ENCODE measurements at places on chromosomes 16 and 17.

DNA sequence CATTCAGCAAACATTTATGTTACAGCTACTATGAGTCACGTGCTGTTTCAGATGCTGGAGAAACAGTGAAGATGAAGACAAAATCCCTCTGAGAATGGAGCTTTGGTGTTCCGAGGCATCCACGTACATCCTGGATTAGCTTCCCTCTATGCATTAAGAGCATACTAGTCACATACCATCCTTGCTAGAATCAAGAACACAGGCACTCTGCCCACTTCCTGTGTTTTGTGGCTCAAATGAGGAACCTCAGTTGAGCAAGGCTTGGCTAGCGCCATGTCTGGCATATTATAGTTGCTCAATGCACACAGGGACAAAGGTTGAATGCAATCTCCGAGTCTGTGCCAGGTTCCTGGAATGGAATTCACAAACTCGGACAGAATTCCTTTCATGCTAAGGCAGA is 297.5 kb downstream of the XYLT1 start:
- no peak for DNase-seq

GRCh38 chr17:67637901-67638641 is 79.7 kb upstream of the NOL11 start:
- DNase-seq = no peak

DNA sequence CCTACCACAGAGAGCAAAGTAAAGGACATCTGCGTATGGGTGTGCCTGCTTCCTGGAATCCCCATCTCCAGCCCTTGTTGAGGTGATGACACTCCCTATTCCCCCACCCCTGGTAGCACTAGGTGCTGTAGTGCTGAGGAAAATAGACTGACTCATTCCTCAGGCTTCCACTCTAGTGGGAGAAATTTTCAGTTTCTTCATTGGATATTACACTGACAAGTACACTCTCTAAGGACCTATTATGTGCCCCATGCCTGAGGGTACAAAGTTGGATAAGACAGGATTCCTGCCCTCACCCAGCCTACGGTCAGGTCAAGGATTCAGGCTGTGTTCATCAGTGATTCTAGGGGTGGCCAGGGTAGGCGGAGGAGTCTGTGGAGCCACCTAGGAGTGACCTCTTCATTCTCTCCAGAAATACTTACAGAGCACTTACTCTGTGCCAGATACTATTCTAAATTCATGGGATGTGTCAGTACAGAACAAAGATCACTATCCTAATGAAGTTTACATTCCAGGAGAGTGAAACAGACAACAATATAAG is 4.5 kb upstream of the ZC3H7A start:
- DNase-seq = no peak

GRCh38 chr16:67860589-67861398 is 12.1 kb upstream of the EDC4 start:
- no peak for DNase-seq

DNA sequence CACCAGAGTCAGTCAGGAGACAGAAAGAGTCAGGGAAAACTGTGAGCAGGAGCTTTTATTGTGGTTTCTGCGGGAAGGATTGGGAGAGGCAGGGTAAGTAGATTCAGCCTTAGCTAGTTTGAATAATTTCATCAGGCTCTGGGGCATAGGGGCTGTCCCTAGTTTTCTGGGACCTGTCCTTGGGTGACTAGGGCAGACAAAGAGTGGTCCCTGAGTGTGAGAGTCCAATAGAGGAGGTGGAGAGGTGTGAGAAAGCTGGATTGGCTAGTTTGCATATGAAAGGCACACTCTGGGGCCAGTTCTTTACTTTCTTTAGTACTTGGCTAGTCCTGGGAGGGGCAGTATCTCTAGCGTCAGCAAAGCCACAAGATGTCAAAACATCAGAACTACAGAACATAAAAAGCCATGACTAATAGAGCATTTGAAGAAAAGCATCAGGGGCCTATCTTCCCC is 255.6 kb downstream of the HS3ST3A1 start:
- DNase-seq = no peak

- no peak for DNase-seq
These were observed 459.3 kb downstream of the HS3ST3B1 start for GRCh38 chr17:14760212-14760611.

GRCh38 chr16:73202161-73202729 is 154.3 kb upstream of the ZFHX3 start:
- DNase-seq = no peak

- DNase-seq = no peak
These were observed 36.7 kb downstream of the TK2 start for GRCh38 chr16:66513111-66513723.

DNA sequence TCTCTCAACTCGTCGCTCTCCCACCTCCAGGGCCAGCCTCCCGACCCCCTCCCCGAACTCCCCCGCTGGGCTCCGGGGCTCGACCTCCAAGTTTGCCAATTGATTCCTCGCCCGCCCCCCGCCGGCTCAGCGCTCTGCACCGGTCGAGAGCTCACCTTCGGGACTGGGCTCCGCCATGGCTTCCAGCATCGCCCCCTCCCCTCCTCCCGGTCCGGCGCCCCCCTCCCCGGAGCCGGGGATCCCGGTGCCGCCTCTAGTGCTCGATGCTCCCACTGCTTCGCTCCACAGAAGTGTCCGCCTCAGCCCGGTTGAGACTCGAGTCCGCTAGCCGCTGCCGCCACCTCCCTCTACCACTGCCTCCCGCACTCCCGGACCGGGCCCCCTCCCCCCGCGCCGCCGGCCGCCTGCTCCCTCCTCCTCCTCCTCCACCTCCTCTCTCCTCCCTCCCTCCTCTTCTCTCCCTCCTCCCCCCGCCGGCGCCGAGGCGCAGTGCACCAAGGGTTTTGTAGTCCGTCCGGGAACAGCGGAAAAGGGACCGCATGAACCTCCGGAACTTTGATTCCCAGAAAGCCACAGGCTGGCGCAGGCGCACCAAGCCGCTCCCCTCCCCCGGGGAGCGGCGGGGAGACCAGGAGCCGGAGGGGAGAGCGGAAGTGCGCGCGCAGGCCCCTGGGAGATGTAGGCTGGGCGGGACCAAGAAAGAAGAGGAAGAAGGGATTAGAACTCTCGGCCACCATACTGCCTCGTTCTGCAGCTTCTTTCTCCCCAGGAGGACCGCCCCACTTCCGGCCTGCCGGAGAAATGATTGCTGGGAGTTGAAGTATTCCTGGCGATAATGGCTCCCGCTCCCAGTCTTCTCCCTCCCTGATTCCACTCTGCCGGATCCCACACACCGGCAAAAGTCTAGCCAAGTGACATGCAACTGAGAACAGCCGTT is at the start of gene PHF23:
PHF23 (minus strand) TSS at position 367 of the 937 bp plus-strand sequence; CDS start at position 189, 178 bp downstream.
- DNase-seq = peak; percentile 97

DNA sequence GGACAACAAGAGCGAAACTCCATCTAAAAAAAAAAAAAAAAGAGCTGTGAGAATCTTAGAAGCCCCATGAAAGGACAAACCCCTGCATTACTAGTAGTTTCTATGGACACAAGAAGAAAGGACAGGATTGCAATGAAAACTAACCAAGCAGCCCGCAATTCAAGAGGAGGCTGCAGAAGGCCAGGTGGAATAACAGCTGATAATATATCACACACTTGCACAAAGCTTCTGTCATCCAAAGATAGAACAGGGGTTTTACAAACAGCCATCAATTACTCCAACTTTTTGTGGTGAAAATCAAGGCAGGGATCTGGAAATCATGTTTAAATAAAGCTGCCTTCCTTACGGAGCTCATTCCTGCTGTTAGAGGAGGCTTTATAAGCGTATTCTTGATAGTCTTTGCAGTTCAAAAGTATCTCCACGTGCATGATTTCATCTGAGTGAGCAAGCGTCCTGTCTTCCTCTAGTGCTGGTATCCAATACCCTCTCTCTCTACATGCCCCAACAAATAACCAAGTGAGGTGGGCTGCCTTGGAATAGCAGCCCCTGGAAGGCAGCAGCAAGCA is 23.1 kb upstream of the TMEM94 start:
- no peak for DNase-seq

- DNase-seq = no peak
These were observed 123.5 kb upstream of the CHMP6 start for GRCh38 chr17:80868022-80868609.

DNA sequence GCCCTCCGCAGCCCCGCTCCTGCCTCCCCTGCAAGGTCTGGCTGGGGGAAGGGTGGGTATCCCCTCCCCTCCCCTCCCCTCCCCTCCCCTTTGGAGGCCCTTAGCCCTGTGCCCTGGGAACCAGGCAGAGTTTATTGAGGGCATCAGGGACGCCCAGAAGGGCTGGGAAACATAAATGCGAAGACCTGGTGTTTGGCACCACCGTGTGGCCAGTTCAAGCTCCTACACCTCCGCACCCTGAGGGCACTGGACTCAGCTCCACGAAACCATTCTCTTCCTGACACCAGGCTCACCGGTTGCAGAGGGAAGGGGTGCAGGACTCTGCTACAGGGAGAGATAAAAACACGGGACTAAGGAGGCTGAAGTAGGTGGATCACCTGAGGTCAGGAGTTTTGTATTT is 1.0 kb upstream of the AIPL1 start:
- DNase-seq = peak; percentile 26

DNA sequence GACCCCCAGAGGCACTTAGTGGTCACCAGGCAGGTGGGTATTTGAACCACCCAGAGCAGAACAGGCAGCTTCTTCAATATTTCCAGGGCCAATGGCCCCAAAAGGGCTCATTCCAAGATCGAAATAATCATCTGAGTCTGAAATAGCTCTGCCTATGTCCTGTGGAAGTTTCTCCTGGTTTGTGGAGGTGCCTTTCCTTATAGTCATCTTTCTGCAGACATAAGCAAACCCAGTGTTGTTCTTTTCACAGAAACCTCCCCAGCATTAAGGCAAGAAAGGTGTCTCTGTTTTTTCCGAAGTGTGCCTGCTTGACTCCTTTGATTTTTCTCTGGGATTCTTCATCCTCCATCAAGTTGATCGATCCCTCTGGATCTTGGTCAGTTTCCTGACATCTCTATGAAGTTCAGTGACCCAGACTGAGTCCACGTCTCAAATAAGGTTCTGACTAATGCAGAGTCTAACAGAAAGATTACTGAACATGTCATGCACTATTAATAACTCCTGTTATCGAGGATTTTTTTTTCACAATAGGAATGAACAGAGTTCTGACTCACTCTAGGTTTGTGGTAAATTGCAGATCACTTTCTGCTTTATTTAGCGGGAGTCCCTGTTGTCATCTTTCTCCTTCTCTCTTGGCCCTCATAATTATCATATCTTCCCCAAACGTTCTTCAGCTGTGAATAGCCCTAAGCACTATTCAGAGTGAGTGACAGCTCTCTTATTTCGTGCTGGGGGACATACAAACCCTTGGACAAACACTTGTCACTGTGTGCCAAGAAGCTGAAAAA is 1.5 kb downstream of the LRRC3C start:
- no peak for DNase-seq

DNA sequence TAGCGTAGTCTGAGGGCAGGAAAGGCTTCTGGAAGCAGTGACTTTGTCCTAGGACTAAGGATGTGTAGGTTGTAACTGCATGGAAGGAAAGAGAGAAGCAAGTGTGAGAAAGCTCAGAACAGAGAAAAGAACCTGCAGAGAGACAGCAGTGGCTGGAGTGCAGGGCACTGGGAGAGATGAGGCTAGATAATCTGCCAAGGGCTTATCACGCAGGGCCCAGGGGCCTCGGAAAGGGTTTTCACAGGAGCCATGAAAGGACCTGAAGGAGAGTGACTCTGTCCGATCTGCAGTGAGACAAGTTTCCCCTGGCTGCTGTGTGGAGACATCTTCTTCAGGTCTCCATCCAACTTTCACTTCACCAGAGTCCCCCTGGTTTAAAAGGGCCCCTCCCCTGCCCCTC is 7.1 kb upstream of the SRCAP start:
- DNase-seq = no peak

DNA sequence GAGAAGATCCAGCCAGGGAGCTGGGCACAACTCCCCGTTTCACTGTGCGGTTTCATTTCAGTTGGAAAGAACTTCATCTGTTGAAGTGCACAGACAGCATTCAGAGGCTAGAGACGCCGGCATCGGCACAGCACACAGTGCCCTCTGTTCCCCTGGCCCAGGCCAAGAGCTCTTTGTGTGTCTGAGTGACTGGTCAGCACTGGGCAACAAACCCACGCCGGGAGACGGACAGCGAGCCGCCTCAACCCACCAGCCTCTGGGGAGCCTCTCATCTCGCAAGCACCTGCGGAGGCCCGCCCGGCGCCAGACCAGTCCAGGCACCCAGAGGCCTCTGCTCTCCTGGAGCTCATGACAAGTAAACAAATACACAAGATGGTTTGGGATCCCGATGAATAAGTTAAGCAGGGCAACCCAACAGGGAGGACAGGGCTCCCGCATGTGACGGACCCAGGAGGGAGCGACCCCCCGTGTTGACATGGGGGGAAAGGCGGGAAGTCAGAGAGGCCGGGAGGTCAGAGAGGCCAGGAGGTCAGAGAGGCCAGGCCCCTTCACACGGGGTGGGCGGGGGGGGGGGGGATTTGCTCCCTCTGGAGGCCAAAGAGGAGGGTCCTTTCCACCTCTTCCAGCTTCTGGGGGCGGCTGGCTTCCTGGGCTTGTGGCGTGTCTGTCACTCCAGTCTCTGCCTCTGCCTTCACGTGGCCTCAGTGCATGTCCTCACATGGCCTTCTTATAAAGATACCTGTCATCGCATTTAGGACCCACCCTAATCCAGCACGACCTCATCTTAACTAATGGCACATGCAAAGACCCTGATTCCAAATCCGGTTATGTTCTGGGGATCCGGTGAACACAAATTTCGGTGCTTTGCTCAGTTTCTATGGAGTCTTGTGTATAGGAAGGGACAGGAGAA is 25.8 kb upstream of the KLHDC4 start:
- no peak for DNase-seq

DNA sequence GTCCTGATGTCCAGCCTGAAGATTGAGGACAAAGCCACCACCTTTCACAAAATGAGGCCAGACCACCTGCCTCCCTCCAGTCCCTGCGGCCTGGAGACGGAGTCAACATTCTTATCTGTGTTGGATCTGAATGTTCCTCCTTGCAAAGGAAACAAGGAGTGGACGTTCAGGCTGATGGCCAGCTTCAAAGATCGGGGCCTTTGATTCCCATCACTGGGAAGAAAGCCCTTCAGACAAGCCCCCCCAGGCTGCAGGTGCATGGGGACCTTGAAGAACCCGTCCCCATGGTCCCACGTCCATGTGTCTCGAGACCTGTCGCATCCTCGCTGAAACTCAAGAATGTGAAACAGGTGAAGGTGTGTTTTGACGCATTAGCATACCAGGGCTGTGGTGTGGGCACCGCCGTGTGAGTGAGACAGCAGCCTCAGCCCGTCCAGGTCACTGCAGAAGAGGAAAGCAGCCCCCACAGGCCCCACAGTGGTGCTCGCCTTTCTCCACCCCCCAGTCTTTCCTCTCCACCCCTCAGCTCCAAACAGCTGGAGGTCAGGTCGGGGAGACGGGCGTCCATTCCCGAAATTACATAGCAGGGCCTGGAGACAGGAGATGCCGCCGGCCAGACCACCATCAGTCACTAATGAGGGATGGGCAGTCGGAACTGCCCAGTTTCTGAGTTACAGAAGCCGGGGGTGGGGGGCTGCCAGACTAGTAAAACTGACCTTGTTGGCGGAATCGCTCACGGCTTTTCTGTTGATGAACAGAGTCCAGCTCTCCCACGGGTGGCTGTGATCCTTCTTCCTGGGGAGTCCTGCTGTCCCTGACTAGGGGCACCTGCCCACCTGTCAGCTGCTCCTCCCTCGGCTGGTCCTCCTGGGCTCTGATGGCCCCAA is 877 bp upstream of the CSNK1D start:
- no peak for DNase-seq

GRCh38 chr16:12542818-12543699 is 260.6 kb downstream of the CPPED1 start:
- DNase-seq = no peak
